ENCODE measurements at places on chromosomes 7 and 10.

DNA sequence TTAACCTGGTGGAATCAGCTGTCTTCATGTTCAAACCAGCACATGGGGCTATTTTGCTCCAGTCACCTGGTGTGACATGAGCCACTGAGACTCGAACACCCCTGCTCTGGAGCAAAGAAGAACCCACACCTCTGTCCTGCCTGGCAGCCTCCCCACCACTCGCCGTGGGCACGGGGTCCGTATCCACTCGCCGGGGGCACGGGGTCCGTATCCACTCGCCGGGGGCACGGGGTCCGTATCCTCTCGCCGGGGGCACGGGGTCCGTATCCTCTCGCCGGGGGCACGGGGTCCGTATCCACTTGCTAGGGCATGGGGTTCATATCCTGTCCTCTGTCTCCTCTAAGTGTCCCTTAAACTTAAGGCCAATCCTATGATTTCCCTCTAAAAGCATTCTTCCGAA is 558.7 kb downstream of the PTPRN2 start:
- DNase-seq, result no peak

GRCh38 chr10:72691470-72691862 is 477 bp upstream of the MCU start:
- no peak for DNase-seq

DNA sequence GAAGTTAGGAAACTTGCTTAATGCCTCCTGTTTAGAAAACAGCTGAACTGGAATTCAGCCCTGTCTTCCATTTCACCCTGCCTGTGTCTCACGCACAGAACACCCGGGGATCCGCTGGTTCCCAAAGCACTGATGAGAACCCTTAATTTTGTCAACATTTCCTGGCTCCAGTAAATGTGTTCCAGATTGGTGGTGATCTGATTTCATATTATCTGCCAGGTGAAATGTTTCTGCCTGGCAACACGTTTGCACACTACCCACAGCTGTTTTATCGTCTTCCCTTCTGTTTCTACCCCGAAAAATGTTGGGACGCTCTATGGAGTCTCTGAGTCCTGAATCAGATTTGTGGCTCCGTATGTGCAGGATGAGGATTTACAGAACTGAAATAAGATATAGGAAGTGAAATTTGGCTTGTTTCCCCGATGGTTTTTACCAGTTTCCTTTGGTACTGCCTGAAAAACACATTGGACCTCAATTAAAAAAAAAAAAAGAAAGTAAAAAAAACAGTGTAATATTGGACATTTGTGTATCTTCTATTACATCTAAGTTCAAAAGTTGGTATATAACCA is 29.0 kb downstream of the MRC1 start:
- no peak for DNase-seq

- no peak for DNase-seq
Observed at GRCh38 chr7:153935095-153935494, 117.1 kb upstream of the DPP6 start.

DNA sequence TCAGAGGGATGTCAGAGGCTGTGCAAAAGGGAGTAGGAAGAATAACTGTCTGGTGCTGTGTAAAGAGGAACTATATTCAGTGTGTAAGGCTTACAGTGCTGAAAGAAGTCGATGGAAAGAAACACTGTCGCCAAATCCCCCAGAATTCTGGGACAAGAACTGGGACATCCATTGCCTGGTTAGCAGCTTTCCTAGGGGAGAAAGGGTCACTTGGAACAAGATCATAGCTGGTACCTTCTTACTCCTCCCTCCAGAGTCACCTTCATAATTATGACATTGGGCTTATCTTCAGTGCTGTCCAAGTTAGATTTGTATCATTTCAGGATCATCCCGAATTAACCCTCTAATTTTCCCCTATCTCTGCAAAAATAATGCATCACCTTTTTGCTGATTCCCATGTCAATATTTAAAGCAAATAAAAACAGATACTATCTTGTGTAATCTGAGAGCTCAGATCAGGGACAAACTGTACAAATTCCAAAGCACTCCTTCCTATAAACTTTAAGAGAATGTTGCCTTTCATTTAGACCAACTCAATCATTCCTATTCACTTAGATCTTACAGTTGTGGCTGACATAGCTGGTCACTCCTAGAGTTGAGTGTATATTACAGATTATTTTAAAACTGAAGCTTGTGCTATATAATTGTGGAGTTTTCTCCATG is 96.5 kb downstream of the DNAH11 start:
- DNase-seq, result no peak

DNA sequence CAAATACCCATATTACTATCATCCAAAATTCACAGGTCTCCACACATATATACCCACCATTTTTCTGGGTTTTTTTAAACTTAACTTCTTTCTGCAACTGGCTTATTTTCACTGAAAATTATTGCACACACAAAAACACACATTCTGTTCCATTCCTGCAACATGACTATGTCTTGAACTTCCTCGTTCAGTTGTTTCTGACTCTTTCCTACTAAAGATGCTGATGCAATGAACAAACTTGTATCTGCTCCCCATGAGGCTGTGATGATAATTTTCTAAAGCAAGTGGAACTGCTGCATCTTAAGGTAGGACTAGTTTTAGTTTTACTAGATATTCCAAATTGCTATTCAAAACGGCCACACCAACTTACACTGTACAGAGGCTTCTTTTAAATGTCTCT is 77.7 kb downstream of the OSBPL3 start:
- DNase-seq, result no peak

GRCh38 chr10:13851906-13852305 is 265.1 kb downstream of the PRPF18 start:
- DNase-seq, result no peak

GRCh38 chr7:16730937-16731336 is 22.6 kb upstream of the TSPAN13 start:
- no peak for DNase-seq
